ELR (cell line): ENCODE measurements at places on chromosomes 2 and 18.
A peak's percentile ranks its signal among the peaks of the same experiment; 100 is the strongest.

- peak; percentile 15 for DNase-seq
These were observed 5.2 kb downstream of the ZNF638 start for GRCh38 chr2:71336802-71337201.

DNA sequence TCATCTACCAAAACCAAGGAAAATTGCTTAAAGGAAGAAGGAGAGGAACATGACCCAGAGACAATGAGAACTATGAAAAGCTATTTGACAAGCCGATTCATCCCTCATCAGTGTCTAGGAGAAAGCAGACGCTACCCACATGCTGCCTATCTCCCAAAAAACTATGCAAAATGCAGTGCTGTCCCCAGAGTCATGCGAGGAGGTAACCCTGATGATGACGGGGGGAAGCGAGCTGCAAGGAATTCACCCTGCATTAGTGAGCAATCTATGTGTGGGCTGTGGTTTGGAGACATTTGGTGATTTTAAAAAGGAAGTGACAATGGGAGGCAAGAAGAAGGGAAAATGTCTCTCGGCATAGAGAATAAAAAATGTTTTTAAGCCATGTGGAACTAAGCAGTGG lies 472.7 kb downstream of the CMPK2 start:
- no peak for DNase-seq

GRCh38 chr2:226580403-226580802 lies 219.2 kb downstream of the IRS1 start:
- no peak for DNase-seq

GRCh38 chr18:14930076-14930475 lies 182.1 kb downstream of the ANKRD30B start:
- DNase-seq: no peak

GRCh38 chr18:66196805-66197204 lies 407.1 kb downstream of the CDH19 start:
- DNase-seq: no peak

DNA sequence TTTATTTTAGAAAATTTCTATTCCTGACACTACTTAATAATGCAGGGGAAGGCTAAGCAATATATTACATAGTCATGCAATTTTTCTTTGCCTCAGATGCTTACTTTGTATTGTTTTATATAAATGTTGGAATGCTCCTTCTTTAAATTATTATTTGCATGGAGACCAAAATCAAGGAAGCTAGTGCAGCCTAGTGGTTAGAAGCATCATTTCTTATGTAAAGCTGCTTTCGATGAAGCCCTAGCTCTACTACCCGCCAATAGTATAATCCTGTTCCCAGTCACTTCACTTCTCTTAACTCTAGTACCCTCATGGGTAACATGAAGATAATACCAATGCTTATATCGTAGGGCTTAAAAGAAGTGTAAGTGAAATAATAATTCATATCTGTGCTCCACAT lies 198.9 kb downstream of the LRATD1 start:
- peak; percentile 22 for DNase-seq

DNA sequence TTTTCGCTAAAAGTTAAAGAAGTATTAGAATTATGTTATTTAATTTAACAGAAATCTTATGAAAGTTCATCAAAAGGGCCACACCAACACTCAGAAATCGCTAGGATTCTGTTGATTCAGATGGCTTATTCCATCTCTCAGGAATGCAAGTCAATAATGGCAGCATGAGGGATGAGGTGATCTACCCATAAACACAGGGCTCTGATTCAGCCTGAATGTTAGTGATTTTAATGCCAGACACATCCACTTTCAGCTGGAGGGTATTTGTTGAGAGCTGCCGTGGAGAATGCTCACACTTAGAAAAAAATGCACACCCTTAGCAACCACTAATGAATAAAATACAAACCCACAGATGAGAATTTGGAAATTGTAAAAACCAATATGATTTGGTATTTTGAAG lies 173.3 kb upstream of the ERBB4 start:
- DNase-seq: peak; percentile 90

DNA sequence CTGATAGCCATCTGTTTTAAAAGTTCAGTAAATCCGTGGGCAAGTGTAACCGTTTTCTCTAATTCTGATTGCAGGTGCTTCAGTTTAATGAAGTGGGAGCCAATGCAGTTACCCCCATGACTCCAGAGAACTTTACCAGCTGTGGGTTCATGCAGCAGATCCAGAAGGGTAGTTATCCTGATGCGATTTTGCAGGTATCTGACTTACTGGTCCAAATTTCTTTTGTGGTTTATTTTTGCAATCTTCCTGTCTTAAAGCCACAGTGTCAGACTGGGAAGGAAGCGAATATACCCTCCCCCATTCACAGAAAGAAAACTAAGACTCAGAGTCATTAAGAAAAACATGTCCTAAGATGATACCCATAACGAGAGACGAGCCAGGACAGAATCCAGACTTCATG lies 7.7 kb downstream of the SERPINB2 start:
- DNase-seq: no peak

DNA sequence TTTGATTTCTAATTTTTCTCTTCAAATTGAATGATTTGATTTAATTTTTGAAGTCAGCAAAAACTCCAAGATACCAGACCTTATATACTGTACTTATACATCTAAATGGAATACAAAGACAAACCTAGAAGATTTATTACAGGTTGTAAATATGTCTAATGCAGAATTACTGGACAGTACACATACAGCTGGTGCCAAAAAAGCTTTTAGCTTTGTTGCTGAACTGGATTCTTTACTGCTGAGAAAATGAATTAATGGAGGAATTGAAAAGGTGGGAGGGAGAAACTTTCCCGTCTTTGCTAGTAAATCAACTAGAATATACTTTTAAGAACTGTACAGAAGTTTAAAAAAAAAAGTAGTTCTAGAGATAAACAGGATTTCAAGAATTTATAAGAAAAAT lies 17.5 kb downstream of the C1D start:
- DNase-seq: peak; percentile 49

GRCh38 chr18:29749704-29750103 lies 1292.8 kb downstream of the DSC3 start:
- peak; percentile 58 for DNase-seq

- DNase-seq: no peak
These were observed 919.3 kb upstream of the CDH2 start for GRCh38 chr18:29096079-29096770.

DNA sequence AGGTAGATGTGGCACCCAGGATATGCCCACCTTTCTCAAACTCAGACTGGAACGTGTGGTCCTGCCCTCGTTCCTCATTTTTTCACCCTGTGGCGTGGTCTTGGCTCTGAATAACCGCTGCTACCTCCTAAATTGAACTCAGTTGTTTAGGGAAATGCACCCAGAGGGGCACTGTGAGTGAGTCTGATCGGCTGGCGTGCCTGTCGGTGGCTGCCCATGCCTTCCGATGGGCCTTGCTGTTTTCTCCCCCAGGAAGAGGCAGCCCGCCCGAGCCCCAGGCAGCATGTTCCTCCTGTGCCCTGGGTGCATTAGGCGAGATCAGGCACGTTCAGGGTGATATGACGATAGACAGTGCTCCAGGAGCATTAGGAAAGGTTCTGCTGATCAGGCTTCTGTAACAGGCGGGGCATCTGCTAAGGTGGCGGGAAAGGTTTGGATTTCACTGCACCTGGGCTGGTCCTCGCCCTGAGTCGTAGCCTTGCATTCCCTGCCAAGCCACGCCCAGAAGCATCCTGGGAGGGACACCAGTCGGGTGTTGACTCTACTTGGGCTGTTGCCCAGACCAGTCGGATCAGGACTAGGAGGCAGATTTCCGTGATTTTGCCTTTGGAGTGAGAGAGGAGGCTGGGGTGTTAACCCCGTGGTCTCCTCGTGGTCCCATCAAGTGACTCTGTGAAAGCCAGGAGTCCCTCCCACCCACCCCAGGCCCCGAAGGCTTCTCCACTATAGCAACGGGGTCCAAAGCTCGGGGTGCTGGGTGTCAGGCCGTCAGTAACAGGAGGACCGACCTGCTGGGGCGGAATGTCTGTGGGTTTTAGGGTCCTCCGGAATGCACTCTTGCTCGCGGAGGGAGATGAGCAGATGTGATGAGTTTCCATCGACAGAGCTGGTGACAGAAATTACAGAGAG lies 75.1 kb downstream of the SH3BP4 start:
- DNase-seq: peak; percentile 58

DNA sequence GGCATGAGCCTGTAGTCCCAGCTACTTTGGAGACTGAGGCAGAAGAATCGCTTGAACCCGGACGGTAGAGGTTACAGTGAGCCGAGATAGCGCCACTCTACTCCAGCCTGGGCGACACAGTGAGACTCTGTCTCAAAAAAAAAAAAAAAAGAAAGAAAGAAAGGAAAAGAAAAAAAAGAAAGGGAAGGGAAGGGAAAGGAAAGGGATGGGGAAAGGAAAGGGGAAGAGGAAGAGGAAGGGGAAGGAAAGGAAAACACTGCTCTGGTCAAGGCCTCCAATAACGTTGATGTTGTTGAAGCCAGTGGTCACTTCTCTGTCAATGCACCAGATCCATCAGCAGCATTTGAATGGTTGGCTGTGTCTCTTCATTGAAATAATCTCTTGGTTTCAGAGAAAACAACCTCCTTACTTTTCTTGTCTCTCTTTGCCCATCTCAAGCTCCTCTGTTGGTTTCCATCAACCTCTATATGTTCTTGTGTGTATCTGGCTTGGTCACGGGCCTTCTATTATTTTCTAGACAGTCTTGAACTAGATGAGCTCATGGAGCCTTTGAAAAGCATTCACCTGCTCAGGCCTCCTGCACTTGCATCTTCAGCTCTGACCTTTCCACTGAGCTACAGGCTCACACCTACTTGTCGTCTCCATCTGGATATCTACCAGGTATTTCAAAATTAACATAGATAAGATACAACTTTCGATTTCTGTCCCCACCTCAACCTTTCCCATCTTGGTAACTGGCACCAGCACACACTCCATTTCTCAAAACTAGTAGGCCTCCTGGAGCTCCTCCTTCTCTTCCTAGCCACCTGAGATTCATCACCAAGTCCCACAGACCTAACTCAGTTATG lies 69.4 kb upstream of the LAPTM4A start:
- no peak for DNase-seq

GRCh38 chr18:77209587-77209986 lies 40.1 kb upstream of the GALR1 start:
- DNase-seq: peak; percentile 80

DNA sequence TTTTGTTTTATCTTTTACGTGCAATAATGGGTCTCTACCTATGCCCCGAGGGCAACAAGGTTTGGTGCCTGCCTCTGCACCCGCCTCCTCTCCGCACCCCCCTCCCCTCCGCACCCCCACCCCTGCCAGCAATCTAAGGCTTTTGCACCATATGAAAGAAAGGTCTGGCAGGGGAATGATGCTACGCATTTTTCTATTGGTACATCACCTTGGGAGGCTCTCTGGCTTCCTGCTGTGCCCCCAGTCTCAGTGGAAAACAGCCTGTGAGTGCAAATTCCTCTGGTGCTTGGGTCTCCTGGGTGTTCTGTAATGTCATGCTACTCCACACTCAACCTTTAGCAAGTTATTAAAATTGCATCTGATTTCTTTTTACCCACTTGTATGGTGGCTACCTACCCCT lies 161.3 kb upstream of the SMAD7 start:
- no peak for DNase-seq

- DNase-seq: no peak
These were observed 205.0 kb downstream of the RAD51AP2 start for GRCh38 chr2:17313261-17313660.

DNA sequence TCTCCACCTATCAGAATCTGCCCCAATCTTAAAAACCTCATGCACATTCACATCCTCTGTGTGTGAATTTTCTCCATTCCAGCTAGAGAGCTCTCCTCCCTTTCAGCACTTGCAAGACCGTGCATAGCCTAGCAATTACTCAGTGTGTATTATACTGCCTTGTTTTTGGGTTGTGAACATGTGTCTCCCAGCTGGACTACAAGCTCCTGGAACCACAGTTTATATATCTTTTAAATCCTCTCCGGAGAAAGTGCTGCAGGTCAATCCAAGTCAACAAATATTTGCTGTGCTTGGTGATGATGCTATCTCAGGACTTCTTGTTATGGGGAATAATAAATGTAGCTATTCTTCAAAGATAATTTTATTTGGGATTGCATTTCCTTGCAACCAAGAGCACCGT lies 58.2 kb upstream of the MEX3C start:
- no peak for DNase-seq

DNA sequence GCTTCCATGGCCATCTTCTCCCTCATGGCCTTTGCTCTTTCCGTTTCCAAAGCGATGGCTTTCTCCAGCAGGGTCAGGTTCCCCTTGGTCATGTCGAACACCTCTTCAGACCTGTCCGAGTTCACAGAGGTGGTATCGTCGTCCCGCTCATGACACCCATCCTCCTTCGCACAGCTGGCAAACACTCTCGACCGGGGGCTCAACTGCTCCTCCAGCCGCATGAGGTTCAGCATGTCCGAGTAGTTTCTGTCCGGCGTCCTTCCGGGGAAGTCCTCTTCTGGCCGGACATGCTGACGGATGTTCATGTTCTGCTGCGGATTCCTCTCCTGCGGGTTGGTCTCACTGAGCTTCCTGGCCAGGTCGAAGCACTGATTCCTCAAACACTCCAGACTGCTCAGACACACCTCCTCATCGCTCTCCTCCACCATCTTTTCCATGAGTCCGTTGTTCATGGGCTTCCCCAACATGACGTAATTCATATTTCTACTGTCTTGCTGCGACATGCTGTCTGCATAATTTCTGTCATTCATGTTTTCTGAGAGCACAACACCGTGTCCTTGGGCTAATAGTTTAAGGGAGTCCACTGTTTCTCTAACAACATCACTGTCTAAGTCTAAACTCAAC lies 178.2 kb upstream of the PXDN start:
- no peak for DNase-seq

GRCh38 chr18:35635170-35635569 lies 53.6 kb downstream of the GALNT1 start:
- peak; percentile 72 for DNase-seq

- DNase-seq: no peak
These were observed 4.3 kb downstream of the MZT2B start for GRCh38 chr2:130186391-130186790.

DNA sequence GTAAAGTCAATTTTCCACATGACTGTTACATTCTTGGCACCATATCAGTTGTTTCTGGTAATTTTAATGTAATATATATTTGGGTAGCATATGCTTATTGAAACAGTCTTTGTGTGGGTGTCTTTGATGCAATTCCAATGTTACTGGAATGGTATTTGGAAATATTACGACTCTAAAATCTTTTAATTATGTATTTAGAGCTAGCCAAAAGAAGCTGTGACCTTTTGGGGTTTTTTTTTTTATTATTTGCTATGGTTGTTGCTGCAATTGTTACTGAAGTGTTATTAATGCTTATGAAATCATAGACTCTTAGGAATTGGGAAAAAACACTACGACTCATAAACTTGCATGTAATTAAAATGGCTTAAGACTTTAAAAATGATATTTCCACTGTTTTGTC lies 95.9 kb downstream of the AOX1 start:
- no peak for DNase-seq

DNA sequence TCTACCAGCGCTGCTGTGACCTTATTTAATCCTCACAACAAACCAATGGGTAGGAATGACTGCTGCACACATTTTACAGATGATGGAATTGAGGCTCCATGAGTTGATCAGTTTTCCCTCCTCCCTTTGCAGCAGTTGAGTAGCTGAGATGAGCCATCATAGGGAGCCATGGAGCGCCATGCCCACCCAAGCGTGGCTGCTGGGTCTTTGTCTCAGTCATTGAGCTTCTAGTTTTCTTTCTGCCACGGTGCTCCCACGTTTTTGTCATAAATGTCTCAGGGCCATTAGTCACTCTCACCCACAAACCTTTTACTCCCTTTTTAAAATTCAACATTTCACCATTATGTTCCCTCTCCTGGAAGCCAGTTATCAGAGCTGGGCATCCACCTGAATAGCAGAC lies 45.8 kb downstream of the TMEM17 start:
- no peak for DNase-seq
